ENCODE measurements at places on chromosomes 3 and 15.

DNA sequence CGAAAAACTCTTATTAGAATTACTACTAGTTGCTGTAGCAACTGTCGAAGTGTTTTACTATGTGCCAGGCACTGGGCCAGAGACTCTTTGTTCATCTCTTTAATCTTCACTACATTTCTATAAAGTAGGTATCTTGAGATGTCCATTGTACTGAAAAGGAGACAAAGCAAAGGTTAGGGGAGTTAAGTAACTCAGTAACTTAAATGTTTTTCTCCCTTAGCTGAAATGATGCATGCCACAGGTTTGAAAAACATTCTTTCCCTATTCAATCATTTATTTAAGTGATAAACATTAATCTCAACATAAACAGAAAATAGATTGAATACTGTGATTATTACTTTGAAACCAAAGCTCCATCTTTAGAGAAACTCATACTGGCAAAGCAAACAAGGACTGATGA, 776.2 kb downstream of the FHIT start:
- DNase-seq, result no peak

DNA sequence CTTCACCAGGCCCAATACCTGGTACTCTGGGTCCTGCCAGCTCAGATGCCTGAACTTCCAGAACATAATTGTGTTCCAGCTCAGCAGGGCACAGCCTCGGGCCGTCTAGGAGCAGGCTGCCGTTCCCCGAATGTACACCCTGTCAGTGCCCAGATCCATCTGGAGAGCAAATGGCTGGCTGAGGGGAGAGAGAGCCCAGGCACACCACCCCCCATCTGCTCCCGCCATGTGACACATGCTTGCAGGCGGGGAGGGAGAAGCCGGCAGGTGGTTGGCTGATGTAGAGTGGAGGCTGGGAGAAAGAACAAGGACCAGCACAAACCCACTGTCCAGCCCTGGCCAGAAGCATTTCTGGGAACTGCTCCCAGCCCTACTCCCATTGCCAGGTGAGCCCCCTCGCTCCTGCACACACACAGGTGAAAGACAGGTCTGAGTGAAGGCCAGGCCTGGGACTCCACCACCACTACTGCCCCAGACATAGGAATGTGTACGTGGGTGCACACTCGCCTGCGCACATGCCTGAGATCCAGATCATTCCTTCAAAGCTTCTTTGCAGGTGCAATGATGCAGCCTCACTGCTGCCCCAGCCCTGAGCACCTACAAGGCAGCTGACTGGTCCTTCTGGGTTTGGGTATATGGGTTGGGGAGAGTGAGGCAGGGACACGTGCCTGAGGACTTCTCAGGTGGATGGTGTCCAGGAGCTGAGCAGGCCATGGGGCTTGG, 53.5 kb downstream of the SEMA5B start:
- DNase-seq, result no peak

GRCh38 chr3:127036209-127037020, 53.5 kb downstream of the PLXNA1 start:
- no peak for DNase-seq

GRCh38 chr3:73332558-73332957, 271.1 kb downstream of the EBLN2 start:
- DNase-seq, result no peak

DNA sequence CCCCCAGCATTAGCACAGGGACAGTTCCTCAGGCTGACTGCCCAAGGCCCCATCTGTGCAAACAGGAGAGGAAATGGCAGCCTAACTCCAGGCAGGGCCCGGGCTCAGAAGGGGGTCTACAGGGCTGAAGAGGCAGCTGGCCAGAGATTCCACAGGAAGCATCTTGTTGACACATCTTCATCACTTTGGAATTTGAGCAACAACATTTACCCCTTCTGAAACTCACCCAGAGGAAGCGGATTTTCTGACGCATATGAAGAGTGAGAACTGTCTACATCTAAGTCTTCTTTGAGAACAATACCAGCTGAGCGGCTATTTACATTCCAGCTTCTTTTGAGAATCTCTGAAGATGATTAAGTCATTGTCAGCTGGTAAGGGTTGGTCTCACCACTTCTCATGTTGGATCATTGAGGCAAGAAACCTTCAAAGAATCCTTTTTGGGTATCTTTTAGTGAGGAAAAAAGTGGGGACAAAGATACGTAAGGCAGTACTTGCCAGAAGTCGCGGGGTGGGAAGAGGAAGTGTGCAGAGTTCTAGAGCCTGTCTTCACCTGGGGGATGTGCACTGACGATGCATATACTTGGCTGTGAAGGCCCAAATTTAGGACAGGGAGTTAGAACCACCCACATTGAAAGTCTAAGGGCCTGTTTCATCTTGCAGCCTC, 25.4 kb upstream of the SRP14 start:
- peak; percentile 21 for DNase-seq

- DNase-seq, result no peak
Measured at GRCh38 chr3:143173242-143173641, 53.7 kb downstream of the CHST2 start.

DNA sequence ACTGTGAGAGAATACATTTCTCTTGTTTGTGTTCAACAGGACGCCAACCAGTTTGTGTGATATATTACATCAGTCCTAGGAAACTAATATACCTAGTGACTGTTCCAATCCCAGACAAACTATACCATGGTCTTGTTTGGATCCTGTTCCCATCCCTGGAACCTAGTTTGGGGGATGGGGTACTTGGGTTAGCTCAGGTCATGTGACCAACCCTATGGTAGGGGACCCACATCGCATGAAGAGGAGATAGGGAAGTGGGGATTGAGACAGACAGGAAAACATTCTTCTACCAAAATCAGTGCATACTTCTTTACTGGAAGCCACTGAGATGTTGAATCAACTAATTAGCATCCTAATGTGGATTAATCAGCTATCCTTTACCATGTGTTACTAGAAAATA, 146.1 kb downstream of the THSD4 start:
- no peak for DNase-seq

- no peak for DNase-seq
Measured at GRCh38 chr3:31962801-31963205, 18.3 kb downstream of the OSBPL10 start.

DNA sequence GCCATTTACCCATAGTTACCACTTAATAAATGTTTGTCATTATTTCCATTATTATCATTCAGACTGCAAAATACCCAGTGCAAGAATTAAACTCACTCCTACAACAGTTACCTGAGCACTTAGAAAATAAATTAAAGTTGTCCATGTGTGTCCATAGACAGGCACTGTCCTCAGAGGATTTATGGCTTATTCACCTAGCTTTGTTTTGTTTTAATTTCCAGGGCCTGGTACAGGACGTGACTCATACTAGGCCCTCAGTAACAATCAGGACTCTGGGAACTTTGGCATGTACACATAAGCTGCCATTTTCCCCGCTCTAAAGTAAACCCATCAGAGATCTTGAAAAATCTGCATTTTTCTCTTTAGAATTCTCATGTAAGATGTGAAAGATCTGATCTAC, 458.5 kb upstream of the ARRDC4 start:
- DNase-seq, result no peak

All from activated CD8-positive, alpha-beta T cell treated with anti-CD3 and anti-CD28 coated beads for 36 hours (primary cell).